ENCODE measurements at places on chromosomes 11 and 22.
A peak's percentile ranks its signal among the peaks of the same experiment; 100 is the strongest.

GRCh38 chr11:65791719-65792213 is 4.9 kb downstream of the OVOL1 start:
- DNase-seq = no peak

GRCh38 chr11:109547356-109548027 is 125.5 kb downstream of the C11orf87 start:
- no peak for DNase-seq

DNA sequence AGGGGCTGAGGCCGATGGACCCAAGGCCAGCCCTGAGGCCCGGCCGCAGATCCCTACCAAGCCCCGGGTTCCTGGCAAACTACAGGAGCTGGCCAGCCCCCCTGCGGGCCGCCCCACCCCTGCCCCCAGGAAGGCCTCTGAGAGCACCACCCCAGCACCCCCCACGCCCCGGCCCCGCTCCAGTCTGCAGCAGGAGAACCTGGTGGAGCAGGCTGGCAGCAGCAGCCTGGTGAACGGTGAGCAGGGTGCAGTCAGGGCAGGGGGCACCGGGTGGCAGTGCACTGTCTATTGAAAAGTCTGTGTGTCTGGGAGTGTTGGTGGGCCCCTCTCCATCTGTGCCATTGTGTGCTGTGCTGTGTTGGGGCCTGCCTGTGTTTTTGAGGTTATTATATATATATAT is 16.1 kb downstream of the MICALL1 start:
- no peak for DNase-seq

DNA sequence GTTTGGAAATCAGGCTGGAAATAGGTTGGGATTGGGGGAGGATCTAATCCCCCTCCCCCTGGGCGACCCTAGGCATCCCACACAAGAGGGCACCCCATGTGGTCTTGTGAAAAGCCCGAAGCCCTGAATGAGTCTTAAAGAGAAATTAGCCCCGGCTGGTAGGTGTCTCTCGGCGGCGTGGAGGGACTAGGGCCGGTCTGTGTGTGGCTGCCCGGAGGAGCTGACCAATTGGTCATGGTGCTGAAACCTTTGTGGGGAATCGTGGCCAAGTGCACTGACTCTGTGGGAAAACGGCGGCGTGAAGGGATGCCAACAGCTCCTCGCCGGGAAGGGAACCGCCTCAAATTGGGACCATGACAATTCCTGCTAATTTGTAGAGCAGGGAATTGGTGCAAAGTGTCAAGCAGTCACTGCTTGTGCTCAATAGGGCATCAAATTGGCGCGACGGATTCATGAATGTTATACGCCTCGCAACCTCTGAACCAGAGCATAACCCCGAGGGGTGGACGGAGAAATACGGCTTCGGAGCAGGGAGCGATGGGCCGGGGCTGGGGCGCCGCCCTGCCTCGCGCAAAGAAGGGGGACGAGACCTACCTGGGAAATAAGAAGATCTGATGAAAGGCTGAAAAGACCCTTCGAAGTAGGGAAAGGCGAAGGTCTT is 1.5 kb downstream of the DBX1 start:
- DNase-seq = no peak

DNA sequence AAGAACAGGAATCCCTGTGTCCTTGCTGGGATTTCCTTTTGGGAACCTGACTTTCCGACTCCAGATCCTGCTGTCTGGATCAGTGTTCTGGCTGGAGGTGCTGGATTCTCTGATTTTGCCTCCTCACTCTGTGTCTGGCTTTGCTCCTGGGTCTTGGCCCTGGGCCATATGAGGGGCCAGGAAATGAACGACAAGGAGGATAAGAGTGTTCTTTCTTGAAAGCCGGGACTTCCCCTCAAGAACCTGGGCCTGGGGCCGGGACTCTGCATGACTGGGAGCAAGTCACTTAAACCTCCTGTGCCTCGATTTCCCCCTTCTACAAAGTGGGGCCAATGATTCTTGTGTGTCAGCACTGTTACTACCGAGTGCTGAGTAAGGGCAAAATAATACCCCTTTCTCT is 2.9 kb upstream of the MYO7A start:
- no peak for DNase-seq

DNA sequence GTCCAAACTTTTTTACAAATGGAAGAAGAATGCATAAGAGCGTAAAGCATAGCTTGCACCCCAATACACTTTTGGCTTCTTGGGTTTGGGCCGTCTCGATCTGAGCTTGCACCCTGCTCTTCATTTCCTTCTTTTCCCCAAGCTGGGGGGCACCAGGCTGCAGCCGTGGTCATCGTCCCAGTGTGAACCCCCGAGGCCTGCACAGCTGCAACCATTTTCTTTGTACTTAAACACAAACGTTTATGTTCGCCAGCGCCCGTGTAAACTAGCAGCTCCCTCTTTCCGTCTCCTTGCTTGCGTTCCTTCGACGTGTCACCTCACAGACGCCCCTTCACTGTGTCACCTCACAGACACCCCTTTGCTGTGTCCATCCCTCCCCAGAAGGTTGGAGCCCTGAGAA is 10.1 kb downstream of the KRTAP5-5 start:
- no peak for DNase-seq

DNA sequence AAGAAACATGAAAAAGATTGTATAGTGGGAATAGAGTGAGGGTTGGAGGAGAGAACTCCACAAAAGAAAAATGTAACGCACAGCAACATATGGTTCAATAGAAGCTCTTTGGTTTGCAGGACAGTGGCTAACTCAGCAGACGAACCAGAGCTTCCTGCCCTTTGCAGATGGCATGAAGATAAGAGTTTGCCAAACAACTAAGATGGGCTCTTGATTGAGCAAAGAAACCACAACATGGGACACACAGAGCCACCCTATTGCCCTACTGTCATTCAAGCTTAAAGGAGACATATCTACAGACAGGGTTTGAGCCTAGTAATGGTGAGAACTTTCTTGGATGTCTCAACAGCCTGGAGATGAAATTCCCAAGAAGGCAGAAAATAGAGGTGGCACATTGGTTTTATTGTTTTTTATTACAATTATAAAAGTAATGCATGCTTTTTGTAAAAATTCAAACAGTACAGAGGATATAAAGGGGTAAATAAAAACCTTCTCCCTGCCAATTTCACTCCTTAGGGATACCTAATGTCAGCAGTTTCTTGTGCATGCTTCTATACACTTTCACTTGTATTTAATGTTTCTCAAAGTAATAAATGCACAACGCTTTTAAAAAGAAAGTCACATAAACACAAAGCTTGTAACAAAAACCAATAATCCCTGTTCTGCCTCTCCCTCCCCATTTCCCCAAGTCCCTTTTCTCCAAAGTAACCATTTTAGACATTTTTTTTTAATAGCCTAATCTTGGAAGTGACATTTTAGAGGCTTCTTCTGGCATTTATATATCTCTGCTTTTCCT is 63.7 kb downstream of the COPB1 start:
- DNase-seq = no peak

DNA sequence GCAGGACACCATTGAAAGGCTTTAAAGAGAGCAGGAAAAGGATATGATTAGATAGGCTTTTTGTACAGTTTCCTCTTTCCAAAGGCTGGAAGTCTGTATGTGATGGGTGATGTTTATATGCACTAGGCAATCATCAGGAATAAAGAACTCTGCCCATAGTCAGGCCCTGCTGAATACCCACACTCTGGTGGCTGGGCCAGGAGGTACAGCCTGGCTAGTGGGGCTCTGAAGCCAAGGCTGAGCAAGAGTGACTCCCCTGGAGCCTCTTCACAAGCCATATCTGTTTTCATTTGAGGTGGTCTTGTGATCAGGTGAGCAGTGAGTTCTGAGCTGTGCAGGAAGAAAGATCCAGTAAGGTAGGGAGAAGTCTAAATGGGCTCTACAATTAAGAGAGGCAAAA is 539.9 kb upstream of the CCDC90B start:
- no peak for DNase-seq

- peak; percentile 24 for DNase-seq
These were observed at the start of gene VWA5A for GRCh38 chr11:124114942-124115781. Gene VWA5A, plus strand, starts transcription at chr11:124115450. Its CDS starts 2,062 bp downstream, at chr11:124117512.

- no peak for DNase-seq
These were observed 2.8 kb upstream of the TNFRSF13C start for GRCh38 chr22:41929418-41929810.

GRCh38 chr22:35465109-35465701 is 65.3 kb downstream of the MCM5 start:
- DNase-seq = no peak

DNA sequence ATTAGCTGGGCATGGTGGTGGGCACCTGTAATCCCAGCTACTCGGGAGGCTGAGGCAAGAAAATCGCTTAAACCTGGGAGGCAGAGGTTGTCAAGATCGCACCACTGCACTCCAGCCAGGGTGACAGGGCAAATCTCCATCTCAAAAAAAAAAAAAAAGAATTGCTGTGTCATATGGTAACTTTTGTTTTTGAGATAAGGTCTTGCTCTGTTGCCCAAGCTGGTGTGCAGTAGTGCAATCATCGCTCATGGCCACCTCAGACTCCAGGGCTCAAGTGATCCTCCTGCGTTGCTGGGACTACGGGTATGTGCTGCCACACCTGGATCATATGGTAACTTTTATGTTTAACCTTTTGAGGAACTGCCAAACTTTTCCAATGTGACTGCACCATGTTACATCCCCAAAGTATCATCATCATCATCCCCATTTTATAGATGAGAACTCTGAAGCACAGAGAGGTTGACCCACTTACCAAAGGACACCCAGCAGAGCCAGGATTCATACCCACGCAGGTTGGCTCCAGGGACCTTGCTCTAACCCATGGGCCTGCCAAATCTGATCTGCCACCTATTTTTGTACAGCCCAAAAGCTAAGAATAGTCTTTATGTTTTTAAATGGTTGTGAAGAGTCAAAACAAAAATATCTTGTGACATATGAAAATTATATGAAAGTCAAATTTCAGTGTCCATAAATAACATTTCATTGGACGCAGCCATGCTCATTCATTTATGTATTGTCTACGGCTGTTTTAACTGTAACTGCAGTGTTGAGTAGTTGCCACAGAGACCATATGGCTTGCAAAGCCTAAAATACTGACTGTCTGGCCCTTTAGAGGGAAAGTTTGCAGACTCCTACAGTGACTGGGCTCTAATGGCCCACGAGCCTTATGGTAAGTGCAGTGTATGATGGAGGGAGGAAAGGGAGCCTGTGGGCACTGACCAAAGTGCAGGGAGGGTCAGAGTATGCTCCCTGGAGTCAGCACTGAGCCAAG is 45.3 kb downstream of the GDPD5 start:
- DNase-seq = no peak

- DNase-seq = no peak
These were observed 48.7 kb downstream of the TENM4 start for GRCh38 chr11:79392161-79392560.

DNA sequence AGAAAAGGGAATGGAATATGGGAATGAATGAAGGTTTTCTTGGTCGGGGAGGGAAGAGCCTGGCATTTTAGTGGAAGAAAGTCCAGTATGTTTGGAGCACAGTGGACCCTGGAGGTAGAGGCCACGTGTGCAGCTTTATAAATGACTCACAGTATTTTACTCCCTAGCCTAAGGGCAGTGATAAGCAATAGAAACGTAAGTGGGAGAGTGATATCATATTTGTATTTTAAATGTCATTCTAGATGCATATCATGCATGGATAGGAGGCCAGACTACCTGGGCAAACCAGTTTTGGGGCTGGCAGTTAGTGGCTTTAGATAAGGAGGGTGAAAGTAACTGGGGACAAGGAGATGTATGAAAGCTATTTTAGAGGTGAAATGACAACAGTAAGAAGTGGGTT is 174.1 kb downstream of the ARHGAP42 start:
- no peak for DNase-seq

- no peak for DNase-seq
These were observed 90.0 kb upstream of the NARS2 start for GRCh38 chr11:78664636-78665035.

GRCh38 chr11:15150507-15150906 is 35.8 kb downstream of the INSC start:
- DNase-seq = no peak

GRCh38 chr11:133925756-133926155 is 31.0 kb downstream of the IGSF9B start:
- no peak for DNase-seq

GRCh38 chr22:46069521-46070214 is 80.7 kb upstream of the PPARA start:
- no peak for DNase-seq

DNA sequence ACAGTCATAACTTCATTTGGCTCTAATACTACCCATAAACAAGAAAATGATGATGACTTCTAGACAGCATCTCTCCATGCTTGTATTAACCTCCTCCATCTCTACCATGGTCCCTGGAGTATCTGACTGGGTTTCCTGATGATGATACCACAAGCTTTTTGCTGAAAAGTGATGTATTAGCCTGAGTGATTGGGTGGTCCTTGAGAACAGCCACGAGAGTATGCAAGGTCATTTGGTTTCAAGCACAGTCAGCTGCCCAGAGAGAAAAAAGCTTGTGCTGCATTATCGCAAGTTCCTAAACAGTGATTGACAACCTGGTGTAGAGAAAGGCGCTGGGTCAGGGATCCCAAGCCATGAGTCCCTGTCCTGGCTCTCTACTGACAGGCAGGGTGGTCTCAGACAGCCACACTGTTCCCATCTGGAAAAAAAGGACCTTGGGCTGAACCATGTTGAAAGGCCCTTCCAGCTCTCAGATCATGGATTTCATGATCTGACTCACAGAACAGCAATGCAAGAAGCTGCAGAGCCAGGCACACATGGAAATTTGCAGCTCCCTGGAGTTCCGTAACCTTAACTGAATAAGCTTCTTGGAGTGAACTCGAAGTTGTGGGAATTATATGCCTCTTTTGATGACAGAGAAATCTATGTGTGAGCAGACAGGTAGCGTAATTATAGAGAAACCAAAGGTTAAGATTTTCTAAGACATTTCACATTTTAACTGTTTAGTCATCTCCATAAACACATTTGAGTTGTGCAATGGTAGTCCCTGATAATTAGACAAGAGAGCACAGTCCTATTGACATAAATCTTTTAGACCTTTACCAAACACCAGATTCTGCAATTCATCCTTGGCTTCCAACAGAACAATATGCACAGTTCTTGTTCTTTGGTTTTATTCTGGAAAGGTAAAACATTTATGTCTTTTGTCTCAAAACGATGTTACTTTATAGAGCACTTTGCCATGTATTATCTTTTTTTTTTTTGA is 54.1 kb upstream of the UBASH3B start:
- DNase-seq = no peak

GRCh38 chr22:17675584-17675983 is 37.0 kb downstream of the BCL2L13 start:
- DNase-seq = no peak

- DNase-seq = no peak
These were observed 67.3 kb upstream of the CDON start for GRCh38 chr11:126129727-126130671.

DNA sequence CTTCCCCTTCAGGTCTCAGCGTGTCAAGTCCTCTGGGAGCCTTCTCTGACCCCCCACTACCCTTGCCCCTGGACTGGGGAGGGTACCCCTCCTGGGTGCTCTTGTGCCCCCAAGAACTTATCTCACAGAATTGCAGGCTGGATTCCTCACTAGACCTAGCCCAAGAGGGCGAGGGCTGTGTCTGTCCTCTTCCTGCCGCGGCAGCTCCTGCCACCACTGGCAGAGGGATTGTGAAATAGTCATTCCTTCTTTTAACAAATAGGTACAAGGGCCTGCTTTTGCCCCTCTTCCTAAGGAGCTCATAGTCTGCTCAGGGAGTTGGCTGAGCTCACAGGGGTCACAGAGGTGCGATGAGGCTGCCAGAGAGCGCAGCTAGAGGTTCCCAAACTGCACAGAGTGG is 5.5 kb downstream of the RAB36 start:
- DNase-seq = no peak

- DNase-seq = no peak
These were observed 322.2 kb upstream of the DDI1 start for GRCh38 chr11:103714246-103714645.

GRCh38 chr11:122271745-122272144 is 155.7 kb upstream of the BLID start:
- no peak for DNase-seq
